DMS153 (cell line): ENCODE measurements at places on chromosomes 3 and 15.

GRCh38 chr3:25493246-25493645, 65.2 kb downstream of the RARB start:
- no peak for DNase-seq

- DNase-seq = peak; percentile 11
Observed at GRCh38 chr3:52339612-52340011, 23.5 kb downstream of the DNAH1 start.

DNA sequence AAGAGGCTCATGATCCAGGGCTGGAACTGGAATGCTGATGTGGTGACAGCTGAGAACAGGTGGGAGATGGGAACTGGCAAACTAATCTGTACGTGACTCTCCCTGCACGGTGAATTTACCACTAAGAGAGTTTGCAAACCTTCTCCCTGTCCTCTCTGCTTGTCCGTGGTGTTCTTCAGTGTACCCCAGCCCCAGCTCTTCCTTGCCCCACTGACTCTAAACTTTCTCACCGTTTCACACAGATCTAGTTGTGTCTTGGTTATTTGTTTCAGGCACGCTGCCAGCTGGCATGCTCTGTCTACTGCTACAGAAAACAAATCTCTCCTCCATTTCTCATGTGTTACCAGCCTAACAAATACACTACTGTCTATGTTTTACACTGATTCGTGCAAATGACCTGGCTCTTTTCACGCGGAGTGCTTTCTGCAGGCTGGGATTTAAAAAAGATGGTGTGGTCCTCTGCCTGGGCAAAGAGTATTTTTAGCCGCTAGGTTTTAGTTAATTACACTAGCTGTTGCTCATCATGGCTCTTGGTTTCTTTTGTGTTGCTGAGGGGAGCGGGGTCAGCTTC, 192.7 kb upstream of the LRIG1 start:
- DNase-seq = no peak

DNA sequence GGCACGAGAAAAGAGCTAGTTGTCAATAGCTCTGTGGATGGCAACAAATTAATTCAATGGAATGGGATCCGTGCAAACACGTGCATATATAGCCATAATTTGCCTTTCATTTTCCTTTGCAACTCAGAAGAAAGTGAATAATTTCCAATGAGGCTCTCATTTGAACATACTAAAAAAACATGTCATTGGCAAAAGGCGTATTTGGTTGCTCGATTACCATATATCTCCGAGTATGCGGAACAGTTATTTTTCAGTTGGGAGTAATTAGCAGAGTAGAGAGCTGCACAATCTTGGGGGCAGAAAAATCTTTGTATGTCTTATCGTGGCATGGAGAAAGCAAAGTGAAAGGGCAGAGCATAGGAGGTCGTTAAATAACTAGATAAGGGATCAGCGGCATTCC, 257.4 kb downstream of the SV2B start:
- no peak for DNase-seq

GRCh38 chr3:175149675-175150074, 290.5 kb downstream of the NAALADL2 start:
- peak; percentile 99 for DNase-seq
